ENCODE measurements at places on chromosomes 6 and 20. TPM values are rescaled to one million over a fixed set of nuclear protein-coding genes. Genes with fewer than 3 reads are reported as not detected.

DNA sequence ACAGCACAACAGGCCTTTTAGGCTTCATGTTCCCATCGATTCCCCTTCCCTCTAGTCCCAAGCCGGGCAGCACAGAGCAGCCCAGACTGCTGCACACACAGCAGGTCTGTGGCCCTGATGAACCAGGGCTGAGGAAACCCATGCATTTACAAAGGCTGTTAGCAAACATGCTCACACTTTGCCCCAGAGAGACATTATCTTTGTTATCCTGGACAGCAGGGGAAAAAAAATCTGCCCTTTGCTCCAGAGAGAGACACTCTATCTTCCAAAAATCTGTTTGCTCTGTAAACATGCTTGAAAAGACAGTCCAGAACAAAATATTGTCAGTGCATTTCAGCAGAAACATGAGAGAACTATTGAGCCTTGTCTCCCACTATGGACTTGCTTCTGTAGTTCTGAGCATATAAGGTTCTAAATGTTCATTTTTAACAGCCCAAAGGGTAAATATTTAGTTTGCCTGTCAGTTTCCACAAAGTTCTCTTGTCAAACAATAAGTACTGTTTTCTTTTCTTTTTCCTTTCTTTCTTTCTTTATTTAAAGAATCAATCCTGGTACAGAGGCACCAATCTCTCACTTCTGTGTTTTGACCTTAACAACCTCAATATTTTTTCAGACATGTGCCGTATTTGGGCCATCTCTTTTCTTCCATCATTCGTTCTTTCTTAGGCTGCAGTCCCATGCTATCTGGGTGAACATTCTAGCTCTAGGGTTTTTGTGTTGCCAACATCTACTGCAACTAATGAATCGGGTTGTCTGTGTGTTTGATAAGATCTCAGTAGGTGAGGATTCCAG lies 468.0 kb downstream of the EPM2A start:
- DNase-seq = no peak

DNA sequence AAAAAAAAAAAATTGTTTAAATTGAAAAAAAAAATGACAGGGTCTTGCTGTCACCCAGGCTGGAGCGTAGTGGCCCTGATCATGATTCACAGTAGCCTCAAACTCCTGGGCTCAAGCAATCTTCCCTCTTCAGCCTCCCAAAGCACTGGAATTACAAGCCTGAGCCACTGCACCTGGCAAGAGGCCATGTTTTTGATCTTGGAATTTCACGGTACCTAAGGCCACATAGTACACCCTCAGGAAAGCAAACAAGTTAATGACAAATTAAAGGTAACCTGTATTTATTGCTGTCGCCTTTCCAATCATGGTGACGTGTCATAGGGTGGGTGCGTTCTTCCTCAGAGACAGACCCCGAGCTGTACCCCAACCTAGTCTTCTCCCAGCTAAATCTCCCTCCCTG lies 79.2 kb downstream of the LINC00237 start:
- no peak for DNase-seq

DNA sequence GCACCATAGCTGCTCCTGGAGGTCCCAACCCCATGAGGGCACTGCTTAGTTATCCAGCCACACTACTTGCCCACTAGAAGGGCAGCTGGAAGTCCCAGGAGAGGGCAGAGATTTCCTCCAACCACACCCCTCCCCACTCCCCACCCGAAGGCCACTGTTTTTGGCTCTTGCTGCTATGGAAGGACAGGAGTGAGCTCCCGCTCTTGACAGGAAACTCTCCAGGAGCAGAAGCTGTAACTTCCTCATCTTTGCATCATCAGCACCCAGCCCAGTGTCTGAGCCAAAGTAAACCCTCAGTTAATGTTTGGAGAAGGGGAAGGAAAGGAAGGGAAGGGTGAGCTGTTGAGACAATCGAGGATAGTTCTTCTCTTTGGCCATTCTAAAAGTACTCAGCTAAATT lies 120.7 kb downstream of the MTFR2 start:
- DNase-seq = peak; percentile 42

GRCh38 chr6:144265061-144265357 lies 20.1 kb upstream of the UTRN start:
- DNase-seq = peak; percentile 82

- DNase-seq = no peak
Measured at GRCh38 chr20:24910461-24910860, 38.6 kb upstream of the CST7 start.

Gene PTK6
- total RNA-seq = not detected

Measured in fibroblast of the aortic adventitia (primary cell).